Fibroblast of upper back skin (primary cell): ENCODE measurements at places on chromosomes 2 and 18.

- DNase-seq = peak; percentile 63
Observed at GRCh38 chr2:46117379-46117778, 179.8 kb upstream of the EPAS1 start.

GRCh38 chr2:207040696-207041095 lies 101.4 kb downstream of the CPO start:
- no peak for DNase-seq

GRCh38 chr2:71856773-71857525 lies 290.7 kb downstream of the CYP26B1 start:
- peak; percentile 12 for DNase-seq

DNA sequence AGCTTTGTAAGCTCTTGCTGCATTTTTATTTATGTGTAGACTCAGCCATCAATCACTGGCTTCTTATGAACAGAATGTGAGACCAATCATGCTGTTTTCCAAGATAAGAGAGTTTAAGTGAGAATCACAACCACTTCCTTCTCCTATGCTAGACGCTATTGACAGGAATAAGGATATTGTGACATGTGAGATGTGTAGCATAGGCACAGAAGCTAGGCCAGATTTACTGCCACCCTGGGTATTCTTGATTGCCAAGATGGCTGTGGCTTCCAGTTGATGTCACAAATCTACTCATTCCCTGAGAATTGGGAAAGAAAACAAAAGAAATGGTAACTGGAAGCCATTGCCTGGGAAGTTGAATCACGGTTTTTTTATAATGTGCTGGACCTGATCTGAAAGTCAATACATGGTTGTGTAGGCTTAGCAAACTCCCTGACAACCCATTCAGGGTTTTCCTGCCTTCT lies 49.9 kb downstream of the RAB27B start:
- peak; percentile 10 for DNase-seq

DNA sequence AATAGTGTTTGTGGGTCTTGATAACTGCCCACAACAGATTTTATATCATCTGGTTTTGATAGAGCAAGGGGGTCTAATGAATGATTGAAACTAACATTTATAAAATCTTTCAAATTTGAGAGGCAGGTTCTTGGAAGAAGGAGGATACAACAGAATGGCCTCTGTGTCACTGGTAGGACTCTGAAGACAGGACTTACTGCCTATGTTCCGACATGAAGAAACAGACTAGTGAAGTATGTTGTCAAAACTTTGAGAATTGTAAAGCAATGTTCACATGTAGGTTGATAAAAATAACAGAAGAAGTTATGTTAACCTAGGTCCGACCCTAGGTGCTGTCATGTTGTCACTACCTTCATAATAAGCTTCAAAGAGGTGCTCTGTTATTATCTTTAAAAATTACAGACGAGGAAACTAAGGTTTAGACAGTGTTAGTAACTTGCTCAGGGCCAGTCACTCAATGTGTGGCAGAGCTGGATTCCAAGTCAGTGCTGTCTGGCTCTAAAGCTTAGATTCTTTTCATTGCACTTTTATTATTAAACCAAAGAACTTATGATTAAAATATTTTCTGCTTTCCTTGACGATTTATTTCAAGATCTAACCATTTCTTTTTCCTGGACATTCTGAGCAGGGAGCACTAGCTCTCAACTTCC lies 146.2 kb downstream of the RPIA start:
- no peak for DNase-seq

- no peak for DNase-seq
Observed at GRCh38 chr18:37787452-37787851, 221.9 kb upstream of the CELF4 start.

- DNase-seq = no peak
Observed at GRCh38 chr2:218680061-218680460, 8.2 kb downstream of the STK36 start.
